ENCODE measurements at places on chromosomes 12 and 14.

DNA sequence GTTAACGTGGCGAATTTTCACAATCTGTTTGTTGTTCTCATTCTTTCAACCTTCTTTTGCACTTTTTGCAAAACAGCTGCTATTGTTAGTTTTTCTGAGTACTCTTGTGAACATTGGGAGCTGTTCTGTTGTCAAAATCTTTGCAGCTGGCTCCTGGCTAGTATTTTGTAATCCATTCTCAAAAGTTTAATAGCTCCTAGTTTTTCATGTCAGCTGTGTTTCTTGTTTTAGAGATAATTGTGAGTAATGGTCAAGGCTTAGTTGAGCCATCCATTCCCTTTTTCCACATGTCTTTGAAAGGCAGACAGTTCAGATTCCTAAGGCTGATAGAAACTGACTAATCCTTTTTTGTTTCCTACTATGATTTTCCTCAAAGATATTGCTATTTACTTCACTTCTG lies 39.1 kb upstream of the CRADD start:
- DNase-seq: no peak

DNA sequence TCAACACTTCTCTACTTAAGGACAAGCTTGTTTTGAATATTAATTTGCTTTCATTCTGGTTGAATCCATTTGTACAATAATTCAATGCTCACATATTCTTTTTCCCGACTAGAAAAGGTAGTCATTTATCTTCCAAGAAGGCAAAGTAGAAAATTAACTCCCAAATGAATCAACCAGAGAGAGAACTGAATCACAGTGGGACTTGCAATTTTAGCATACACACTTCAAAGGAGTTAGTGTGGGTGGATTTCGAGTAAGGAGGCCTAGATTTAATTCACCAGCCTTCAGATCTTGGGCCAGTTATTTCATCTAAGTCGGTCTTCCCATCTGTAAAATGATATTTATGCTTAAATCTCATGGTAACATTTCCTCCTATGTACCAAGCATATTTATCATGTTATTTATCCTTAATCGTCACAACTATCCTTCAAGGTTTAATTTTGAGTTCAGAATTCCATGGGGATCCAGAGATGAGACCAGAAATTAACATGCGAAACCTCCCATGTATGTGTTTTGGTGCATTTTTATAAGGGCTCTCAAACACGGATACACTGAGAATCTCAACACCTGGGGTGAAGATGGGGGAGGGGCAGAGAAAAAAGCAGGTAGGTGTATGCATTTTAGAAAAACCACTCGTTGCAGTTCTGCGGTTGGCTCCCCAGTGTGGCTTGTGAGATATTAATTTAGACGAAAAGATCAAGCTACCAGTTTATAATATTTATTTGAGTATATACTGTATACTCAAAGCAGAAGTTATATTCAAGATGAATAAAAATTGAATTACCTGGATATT lies 38.9 kb upstream of the IL22 start:
- no peak for DNase-seq

- no peak for DNase-seq
Observed at GRCh38 chr12:39722504-39722903, 102.9 kb upstream of the ABCD2 start.

DNA sequence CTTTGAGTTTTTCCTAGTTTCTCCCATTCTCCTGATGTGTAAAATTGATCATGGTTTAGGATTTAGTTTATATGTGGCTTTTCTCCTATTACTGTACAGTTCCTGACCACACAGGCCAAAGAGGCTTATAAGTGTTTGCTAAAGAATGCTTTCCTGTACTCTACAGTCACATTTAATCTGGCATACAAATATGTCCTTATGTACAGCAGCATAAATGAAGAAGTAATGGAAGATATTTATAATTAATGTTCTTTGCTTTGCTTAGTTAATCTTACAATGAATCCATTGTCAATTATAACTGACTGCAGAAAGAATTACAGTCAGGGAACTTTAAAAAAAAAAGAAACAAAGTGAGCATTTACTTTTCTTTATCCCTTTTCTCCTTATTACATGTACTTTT lies 293.9 kb downstream of the KCNC2 start:
- DNase-seq: no peak

DNA sequence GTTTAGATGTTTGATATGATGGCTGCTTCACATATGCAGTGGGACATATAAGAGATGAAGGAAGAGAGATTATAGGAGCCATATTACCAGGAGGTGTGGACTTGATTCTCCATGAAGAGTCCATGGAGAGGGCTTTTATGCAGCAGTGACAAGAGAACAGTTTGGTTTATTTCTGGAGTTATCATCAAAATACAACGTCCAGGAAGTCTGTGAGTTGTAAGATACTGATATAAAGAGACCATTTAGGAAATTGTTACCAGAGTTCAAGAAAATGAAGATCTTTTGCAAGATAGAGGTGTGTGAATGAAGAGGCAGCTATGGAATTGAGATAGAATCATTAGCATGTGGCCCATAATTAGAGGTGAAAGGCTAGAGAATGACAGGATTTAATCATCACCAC lies 431.7 kb downstream of the NPAS3 start:
- no peak for DNase-seq

DNA sequence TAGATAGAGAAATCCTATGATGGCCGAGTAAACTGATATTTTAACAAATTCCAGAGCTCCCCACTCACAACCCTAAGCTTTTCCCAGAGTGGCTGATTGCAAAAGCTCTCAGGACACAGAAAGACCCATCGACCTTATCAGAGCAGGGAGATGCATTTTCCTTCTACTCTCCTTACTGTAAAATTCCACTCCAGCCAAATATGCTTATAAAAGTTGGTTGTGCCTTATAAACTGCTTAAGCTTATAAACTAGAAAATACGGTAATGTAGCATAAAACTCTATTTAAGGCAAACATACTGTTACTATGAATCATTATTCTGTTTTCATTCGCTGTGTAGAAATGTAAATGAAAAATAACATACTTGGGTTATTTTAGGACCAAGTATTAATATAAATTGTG lies 41.6 kb upstream of the TRHDE start:
- no peak for DNase-seq

- no peak for DNase-seq
Observed at GRCh38 chr12:125160281-125160955, 95.2 kb downstream of the AACS start.

- DNase-seq: no peak
Observed at GRCh38 chr14:88866305-88866704, 41.9 kb downstream of the TTC8 start.

DNA sequence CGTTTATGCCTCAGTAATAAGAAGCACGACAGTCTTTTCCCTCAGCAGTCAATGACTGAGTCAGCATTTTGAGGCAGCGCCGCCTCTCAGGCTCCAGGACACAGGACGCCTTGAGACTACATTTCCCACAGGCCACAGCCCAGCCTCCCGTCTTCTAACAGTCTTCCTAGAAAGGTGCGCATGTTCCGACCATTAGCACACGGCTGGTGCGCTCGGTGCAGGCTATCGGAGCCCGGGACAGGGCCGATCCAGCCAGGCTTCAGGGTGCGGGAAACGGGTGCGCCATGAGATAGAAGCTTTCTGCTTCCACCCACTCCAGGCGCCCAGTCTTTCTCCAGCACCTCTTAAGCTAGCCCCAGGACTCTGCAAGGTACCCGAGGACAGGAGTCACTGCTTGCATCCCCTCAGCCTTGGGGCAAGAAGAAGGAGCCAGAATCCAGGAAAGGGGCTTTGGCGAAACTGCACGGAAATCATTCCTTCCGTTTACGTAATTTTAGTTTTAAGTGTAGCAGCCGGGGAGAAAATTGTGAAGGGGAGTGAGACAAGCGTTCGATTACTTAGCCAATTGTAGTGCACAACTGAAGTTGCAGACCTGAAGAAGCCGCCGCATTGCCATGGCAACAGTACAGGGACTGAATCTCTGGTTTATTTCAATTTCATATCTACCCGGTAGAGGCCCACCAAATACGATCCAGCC lies 54.0 kb downstream of the ZNF641 start:
- DNase-seq: peak; percentile 51

GRCh38 chr14:70699646-70700045 lies 57.9 kb downstream of the TTC9 start:
- no peak for DNase-seq

DNA sequence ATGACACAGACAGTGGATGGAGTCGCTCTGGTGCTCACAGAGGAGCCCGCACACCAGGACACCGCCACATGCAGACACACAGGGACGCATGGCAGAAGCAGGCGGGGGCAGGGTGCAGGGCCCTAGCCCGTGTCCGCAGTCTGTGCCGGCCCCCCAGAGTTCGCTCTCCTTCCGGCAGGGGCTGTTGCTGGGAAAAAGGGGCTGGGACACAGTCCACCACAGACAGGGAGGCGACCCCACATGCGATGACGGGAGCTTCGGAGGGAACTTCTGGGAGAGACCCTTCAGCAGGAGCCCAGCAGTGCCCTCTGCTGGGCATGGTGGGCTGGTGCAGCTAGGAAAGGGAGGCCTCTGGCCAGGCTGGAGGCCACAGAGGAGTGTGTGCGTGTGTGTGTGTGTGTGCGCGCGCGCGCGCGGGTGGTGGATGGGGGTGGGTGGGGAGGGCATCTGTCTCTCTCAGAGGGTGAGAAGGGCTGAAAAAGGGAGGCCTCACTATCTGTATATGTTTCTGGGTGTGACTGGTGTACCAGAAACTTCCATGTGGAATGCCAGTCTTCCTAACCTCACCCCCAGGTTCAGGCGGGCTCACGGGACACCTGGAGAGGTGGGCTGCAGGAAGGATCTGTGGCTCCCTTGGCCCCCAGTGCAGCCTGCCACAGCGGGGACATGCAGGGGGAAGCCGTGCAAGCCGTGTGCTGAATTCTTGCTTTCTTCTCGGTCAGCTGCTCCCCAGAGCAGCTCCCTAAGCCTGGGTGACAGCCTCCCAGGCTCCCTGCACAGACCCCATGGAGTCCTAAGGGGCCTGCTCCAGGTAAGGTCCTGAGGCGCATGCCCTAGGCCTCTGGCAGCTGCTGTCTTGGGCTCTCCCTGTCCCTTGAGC lies 60.7 kb downstream of the PLEKHG3 start:
- peak; percentile 74 for DNase-seq

GRCh38 chr14:96482986-96483385 lies 19.2 kb upstream of the PAPOLA start:
- DNase-seq: no peak

GRCh38 chr12:123148223-123148622 lies 2.7 kb downstream of the PITPNM2 start:
- DNase-seq: no peak

GRCh38 chr12:82082501-82082900 lies 275.7 kb downstream of the CCDC59 start:
- DNase-seq: no peak

- no peak for DNase-seq
Observed at GRCh38 chr12:76244300-76244699, 103.9 kb downstream of the BBS10 start.

DNA sequence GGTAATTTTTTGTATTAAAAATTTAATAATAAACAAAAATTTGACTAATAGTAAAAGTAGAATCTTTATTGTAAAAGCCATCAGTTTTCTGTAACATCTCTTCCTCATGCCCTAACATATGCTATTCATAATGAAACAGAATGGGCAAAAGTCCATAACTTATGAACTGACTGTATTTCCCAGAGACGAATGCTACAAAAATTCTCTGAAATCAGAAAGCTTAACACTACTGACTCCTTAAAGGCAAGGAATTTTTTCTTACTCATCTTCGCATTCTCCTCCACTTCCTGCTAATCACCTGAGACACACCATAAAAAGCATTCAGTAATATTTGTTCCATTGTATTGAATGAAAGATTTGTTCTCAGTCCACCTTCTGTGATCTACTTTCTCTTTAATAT lies 17.6 kb downstream of the MON2 start:
- DNase-seq: no peak

DNA sequence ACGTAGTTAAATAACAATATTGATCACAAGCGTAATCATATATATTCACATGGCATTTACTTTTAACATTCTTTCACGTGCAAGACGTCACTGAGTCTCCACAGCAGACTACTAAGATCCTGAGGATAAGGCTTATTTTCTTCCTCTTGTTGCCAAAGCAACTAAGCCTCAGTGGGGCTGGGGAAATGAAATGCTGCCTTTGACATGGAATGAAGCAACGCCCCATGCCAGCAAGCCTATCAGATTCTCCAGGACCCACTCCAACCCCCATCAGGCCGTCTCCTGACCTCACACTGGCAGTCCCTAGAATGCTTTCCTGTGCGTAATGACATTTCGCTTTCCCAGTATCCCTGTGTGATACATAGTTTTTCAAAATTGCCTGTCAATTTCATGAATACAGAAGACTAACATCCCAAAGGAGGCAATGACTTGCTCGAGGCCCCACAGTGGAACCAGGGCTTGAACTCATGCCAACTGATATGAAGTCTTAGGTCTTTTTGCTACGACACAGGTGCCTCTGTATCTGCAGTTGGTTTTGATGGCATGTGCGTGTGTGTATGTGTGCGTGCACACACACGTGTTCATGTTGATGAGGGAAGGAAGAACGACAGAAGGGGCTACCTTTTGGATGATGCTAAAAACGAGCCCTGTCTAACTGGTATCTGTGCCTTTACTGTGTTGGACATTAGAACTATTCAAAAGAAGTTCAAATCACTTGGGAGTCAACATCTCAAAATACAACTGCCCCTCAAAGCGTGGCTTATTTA lies 239.1 kb downstream of the VRK1 start:
- no peak for DNase-seq

DNA sequence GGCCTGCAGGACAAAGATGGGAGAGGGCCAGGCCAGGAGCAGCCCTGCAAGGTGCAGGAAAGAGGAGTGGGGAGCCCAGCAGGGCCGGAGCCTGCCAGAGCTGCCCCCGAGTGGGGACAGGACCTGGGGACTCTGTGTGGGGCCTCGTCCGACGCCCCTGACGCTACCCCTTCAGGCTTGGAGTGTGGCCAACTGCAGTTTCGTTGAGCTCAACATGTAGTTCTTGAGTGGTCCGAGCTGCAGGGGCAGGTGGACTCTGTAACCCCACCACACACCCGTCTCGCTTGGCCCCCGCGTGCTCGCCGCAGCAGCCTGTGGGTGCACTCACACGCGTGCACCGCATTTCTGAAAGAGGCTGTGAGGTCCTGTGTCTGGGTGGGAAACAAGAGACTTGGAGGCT lies 2.0 kb downstream of the ASPG start:
- peak; percentile 66 for DNase-seq

- DNase-seq: no peak
Observed at GRCh38 chr12:113061061-113061694, 4.6 kb downstream of the DTX1 start.

- DNase-seq: no peak
Observed at GRCh38 chr12:92425165-92425564, 277.6 kb upstream of the PLEKHG7 start.

DNA sequence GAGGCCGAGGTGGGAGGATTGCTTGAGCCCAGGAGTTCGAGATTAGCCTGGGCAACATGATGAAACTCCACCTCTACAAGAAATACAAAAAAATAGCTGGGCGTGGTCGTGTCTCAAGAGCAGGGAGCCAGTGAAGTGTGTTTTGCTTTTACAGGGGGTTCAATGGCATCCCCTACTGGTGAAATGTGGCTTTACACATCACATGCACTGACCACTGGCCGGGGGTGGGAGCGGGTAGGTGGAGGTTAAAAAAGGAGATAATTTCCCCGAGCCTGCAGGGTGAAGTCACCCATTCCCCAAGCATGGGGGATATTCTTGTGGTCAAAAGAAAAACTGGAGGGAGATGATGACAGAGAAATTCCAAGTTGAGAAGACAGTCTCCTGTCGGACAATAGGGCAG lies 63.6 kb upstream of the PWP1 start:
- no peak for DNase-seq

- DNase-seq: no peak
Observed at GRCh38 chr12:131457331-131458047, 253.4 kb upstream of the SFSWAP start.

Data from posterior cingulate gyrus (tissue), 11 donors.